ENCODE measurements at places on chromosomes 3 and 15.

DNA sequence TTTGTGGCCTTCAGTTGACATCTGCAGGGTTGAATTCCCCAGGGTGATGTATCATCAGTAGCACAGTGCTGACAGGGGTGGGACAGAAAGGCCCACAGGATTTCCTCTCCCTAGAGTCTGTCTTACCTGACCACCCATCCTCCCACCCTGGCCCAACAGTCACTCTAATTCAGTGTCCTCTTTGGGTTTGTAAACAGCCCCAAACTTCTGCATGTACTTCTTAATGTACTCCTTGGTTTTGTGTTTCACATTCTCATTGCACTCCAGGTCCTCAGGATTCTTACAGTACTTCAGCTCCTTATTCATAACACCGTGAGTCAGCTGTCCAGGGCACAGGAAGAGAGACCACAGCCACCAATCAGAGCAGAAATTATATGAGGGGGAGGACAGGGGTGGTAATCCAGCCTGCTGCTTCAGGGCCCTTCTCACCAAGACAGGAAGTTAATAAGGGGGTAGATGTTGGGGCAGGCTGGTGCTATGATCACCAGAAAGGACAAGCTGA is 37.5 kb downstream of the NBEAL2 start:
- peak; percentile 92 for DNase-seq

GRCh38 chr3:119388577-119388976 is 74.8 kb downstream of the TMEM39A start:
- peak; percentile 8 for DNase-seq

GRCh38 chr3:183534249-183534648 is 21.3 kb downstream of the KLHL6 start:
- no peak for DNase-seq

GRCh38 chr3:108295421-108296175 is 750 bp upstream of the HHLA2 start:
- no peak for DNase-seq

DNA sequence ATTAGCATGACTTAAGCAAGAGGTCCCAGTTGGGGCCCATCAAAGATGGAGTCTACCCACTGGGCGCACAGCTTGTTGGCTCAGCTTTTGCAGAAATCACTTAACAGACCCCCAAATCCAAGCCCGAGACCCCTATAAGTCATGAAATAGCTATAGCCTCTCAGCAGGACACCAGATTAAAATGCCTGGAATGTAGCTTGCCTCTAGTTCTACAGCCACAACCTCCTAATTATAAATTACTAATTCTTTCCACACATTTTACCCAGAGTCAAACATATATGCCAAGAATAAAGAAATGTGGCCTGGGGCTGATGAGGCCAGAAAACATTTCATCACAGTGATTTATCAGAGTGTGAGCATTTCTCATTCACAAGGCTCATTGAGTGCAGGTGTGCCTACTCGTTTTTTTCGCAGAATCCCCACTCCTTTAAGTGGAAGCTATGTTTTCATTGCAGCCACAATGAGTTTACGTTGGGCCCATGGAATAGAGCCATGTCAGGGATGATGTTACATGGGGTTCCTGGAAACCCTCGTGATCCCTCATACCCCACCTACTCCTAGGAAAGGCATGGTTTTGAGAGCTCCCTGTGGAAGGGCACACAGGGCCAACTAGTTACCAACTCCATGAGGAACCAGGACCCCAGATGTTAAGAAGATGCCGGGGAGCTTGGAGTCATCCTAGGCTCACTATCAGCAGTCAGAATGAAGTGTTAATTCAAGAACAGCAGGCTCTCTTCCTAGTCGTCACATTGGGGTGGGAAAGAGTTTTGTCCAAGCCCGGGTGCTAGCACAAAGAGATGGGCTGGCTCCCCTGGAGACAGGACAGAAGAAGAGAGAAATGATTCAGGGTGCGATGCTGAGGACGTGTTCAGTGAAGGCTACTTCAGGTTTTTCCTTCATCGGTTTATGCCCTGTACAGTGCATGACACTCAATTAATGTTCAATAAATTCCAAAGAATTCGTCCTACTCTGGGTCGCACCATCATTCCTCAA is 90.2 kb upstream of the ABHD17C start:
- DNase-seq, result no peak

DNA sequence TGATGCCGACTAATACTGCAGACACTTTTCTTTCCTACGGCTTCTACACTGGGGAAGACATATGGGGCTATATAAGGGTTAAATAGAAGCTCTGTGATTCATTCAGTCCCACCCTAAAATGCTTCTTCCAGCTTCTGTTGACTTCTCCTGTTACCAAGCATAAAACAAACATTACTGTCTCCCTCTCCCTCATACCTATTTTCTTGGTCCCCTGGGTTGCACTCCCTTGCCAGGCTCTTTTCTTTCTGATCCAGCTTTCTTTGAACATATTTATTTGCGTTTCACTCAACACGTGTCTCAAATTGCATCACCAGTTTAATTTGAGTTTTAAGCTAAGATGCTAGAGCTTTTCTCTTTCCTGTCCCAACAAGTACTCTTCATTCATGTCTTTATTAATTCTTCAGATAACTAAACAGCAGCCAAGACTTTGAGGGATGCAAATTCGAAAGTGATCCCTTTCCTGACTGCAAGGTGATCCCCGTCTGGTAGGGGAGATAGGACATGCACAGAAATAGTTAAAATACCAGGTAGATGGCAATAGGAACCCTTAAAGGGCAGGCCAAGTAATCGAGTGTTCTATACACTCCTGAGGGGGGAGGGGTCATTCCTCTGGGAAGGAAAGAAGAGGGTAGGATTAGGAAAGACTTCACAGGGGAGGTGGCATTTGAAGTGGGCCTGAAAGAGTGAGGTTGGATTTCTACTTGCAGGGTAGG is 198.6 kb upstream of the BCL6 start:
- no peak for DNase-seq

All from fibroblast of lung (primary cell).